ENCODE measurements at places on chromosomes 1 and 21.

- no peak for DNase-seq
Observed at GRCh38 chr1:26158271-26158907, 490 bp upstream of the FAM110D start.

DNA sequence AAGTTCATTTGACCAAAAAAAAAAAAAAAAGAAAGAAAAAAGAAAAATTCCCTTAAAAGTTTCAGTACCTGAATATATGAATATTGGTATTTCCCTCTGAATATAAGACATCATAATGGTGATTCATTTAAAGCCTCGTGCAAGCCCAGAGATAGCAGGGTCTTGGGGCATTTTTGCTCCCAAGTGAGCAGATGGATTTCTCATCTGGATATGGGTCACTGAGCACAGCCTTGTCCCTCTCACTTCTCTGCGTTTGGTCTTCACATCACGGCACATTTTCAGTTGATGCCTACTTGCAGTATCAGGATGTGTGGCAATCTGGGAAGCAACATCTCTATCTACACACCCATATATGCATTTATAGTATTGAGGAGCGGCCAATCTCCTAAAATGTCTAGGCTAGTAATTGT is 12.7 kb downstream of the CD58 start:
- DNase-seq = no peak

DNA sequence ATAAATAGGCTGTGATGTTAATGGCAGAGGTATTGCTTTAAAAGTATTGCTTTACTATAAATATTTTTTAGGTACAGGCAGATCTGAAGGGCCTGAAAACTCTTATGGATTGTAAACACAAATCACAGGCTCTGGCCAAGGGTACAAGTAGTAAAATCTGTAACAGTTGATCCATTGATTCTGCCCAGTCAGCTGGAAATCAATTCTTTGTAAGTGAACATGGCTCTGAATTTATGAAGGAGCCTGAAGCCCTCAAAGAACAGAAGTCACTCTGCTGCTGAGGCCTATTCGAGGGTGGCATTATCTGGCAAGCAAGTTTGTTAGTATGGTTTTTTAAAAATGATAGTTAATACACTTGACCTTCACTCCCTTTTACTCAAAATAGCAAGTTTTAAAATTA is 834.0 kb upstream of the TMPRSS15 start:
- peak; percentile 81 for DNase-seq

DNA sequence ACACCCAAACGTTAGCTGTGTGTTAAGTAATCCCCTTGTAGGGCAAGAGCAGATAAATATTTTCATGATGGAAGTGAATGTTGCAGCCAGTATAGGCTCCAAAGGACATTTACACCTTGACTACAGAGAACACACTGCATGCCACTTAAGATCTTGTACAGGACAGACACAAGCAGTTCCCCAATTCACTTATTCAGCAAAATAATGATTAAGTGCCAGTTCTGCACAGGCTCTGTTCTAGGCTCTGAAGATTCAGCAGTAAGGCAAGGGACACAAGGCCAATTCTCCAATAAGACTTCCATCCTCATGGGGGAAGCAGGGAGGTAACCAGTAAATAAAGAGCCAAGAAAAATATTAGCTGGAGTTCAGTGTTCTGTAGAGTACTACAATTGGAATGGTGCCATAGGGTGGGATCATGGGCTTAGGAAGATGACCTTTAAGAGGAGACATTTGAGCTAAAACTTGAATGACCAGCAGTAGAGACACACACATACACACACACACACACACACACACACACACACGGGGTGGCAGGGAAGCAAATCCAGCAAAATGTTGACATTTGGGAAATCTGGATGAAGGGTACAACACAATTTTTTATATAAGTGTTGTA is 199.9 kb upstream of the JUN start:
- DNase-seq = no peak

- no peak for DNase-seq
Observed at GRCh38 chr1:212529211-212529741, 79.3 kb upstream of the ATF3 start.

- DNase-seq = no peak
Observed at GRCh38 chr1:211825980-211826379, 4.6 kb downstream of the LPGAT1 start.

DNA sequence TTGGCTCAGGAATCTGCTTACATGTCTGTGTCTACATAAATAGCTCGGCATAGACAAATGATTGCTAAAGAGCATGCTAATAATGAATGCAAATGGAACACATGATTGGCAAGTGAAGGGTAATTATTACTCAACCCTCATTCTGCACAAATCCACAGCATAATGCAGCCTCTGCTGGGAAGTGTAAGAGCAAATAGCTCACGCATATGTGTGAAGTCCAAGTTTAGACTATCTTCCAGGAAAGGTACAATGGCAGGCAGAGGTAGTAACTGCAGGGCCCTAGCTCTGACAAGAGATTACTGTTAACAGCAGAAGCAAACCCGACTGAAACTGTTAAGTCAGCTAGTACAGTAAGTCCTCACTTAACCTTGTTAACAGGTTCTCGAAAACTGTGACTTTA is 7.0 kb upstream of the IL6R start:
- no peak for DNase-seq

DNA sequence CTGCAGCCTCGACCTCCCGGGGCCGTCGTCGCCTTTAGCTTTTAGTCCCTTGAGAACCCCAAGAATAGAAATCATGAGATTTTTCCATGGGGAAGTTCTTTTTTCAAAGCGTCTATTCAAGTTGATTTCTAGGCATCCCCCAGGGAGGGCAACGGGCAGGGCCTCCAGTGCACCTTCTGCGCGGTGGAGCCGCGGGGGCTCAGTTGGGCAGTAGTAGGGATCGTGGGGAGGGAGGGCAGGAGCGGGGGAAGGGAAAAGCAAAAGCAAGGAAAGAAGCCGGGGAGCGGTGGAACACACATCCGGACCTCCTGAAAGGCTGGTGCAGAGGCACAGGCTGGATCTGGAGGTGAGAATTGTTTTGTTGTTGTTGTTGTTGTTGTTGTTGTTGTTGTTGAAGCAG is 103.4 kb downstream of the PPIAL4G start:
- DNase-seq = no peak

GRCh38 chr1:79726911-79727310 is 720.4 kb upstream of the ADGRL4 start:
- DNase-seq = peak; percentile 7

GRCh38 chr1:25819491-25820246 is at the start of gene MTFR1L:
MTFR1L (plus strand) TSS chr1:25819954; CDS start chr1:25823105, 3,151 bp downstream.
- DNase-seq = peak; percentile 81

DNA sequence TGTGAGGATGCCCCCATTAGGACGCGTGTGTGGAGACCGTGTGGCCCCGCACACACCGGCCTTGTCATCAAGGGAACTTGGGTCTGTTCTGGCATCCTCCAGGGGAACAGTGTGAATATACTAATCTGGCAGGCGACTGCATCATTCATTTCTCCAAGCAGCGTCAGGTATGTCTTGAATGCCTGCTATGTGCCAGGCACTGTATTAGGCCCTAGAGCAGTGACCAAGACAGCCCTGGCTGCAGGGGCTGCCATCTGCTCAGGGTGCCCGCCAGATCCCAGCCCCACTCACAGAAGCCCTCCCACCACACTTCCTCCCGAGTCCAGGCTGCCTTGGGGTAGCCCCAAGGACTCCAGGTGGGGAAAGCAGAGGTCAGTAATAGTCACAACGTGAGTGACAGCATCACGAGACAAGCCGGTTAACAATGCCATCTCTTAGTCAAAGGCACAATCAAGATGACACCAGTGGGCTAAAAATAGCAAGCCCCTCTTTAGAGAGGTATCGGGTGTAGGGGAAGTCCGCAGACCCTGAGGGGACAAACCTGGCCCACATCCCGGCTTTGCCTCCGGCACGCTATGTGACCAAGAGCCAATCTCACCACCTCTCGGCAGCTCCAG is 7.5 kb upstream of the LAPTM5 start:
- DNase-seq = no peak

DNA sequence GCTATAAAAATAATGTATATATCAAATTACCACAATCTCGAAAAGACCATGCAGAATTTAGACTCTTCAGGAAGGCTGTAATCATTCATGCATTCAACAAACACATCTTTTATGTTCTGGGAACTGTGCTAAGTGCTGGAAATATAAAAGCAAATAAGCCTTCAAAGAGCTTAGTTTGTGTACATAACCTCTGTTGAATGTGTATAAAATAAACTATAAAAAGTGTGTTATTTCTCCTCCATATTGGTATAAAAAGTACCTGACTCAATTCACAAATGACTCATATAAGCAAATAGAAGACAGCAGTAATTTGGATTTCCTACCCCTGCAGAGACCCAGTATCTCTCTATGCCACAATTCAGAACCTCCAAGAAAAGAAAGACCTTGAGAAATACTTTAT is 36.8 kb downstream of the RAB3GAP2 start:
- no peak for DNase-seq

DNA sequence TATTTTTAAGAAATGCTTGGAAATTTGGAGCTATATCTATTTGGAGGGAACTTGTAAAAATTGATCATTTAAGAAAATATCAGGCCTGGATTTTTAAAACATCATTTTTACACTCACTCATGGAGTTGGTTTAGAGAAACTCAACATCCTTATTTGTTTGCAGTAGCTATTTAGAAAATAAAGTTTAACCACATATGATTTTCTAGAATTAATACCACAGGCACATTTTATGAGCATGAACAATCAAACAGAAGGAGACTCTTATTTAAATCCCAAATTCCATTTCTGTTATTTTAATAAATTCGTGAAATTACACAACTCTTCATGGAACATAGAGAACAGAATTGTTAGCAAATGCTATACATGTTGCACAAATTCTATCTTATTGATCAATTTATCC is 3.2 kb downstream of the CDKN2C start:
- DNase-seq = no peak

GRCh38 chr1:25796811-25797458 is 3.1 kb upstream of the SELENON start:
- DNase-seq = peak; percentile 94

- DNase-seq = no peak
Observed at GRCh38 chr1:63980740-63981407, 207.1 kb downstream of the ROR1 start.

DNA sequence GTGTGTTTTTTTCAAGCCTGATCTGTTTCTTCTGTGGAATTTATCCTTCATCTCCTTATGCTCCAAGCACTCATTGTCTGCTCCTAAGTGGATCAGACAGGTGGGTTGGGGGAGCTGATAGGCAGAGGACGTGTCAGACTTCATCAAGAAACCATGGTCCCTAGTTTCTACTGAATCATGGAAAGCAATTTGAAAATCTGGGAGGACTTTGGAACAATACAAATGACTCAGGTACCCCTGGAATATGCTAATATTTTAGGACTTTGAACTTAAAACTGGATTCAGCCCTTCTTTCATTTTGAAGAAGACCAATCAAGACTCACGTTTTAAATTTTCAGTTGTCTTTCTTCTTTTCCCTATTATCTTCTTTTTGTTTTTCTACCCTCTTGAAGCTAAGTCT is 7.7 kb downstream of the ABCG1 start:
- DNase-seq = no peak

DNA sequence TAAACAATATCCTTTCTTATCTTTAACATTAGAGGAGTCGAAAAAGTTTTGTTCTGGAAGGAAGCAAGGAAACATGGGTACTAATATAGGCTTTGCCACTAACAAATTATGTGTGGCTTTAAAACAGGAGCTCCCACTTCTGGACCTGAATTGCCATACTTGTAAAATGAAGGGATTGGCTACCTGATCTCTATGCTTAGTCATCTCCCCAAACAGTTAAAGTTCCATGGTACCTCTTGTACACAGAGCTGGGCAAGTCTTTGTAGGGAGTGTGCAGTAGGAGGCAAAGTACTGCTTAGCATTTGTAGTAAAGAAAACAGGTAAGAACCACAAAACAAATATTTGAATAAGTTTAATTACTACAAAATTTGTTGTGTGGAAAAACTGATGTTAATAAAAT is 81.3 kb downstream of the MAST2 start:
- no peak for DNase-seq

GRCh38 chr21:30994932-30995331 is 43.3 kb downstream of the KRTAP19-8 start:
- DNase-seq = no peak

GRCh38 chr1:228739826-228740225 is 4.5 kb downstream of the RHOU start:
- no peak for DNase-seq

- DNase-seq = no peak
Observed at GRCh38 chr1:43610339-43610738, 39.6 kb upstream of the KDM4A start.

- DNase-seq = no peak
Observed at GRCh38 chr1:23286401-23286800, 57.7 kb downstream of the HNRNPR start.

DNA sequence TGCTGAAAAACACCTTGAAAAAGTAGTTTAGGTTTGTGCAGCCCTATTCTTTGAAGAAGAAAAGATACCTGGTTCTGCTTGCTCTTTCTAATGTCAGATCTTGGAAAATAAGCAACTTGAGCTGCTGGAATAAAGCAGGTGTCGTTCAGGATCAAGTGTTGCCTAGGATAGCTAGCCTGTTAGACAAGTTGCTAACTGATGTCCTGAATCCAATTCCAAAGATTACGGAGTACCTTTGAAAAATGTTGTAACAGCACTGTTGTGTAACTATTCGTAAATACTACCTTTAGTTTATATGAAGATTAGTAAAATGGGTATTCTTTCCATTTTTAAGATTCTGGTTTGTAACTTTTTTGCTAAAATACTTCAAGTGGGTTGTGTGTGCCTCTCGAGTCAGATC is 151.5 kb downstream of the CLEC20A start:
- DNase-seq = no peak

DNA sequence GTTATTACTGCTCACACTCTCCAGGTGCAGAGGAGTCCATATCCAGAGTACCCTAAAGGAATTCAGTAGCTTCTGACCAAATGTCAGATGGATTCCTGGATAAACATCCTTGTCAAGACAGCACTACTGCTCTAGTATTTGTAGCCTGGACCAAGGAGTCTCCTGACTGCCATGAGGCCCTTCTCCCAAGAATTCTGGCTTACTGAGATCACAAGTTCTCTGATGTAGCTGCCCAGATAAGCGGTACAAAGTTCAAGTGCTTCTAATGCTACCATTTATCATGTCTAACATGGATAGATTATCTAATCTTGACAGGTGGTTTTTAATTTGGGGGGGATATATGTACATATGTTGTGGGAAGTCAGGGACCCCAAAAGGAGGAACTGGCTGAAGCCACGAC is 196.6 kb upstream of the HMCN1 start:
- DNase-seq = no peak

- no peak for DNase-seq
Observed at GRCh38 chr1:232062967-232063366, 436.4 kb downstream of the DISC1 start.

GRCh38 chr1:93874025-93874651 is 4.9 kb downstream of the DNTTIP2 start:
- DNase-seq = peak; percentile 56

DNA sequence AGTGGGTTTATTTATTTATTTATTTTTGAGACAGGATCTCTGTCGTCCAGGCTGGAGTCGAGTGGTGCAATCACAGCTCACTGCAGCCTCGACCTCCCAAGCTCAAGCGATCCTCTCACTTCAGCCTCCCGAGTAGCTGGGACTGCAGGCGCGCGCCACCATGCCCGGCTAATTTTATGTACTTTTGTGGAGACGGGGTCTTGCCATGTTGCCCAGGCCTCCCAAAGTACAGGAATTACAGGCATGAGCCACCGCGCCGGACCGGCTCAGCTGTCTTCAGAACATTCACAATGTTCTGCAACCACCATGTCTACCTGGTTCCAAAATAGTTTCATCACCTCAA is 406 bp upstream of the DNAJC8 start:
- no peak for DNase-seq

- DNase-seq = peak; percentile 19
Observed at GRCh38 chr1:104932030-104932915, 1182.6 kb downstream of the AMY1C start.

Data from NCI-H446 (cell line).